ENCODE measurements at places on chromosomes 6 and 20. TPM values are rescaled to one million over a fixed set of nuclear protein-coding genes. Genes with fewer than 3 reads are reported as not detected.

MYLK4 gene
- total RNA-seq = 0.13 TPM

PRR18 gene
- total RNA-seq = under 0.01 TPM

SH3BGRL2 gene
- 15.0 TPM for total RNA-seq

MOG gene
- not detected for total RNA-seq

Measured in bronchial epithelial cell (primary cell).